ENCODE measurements at places on chromosomes 16 and 17. TPM values are rescaled to one million over a fixed set of nuclear protein-coding genes. Genes with fewer than 3 reads are reported as not detected.

DNA sequence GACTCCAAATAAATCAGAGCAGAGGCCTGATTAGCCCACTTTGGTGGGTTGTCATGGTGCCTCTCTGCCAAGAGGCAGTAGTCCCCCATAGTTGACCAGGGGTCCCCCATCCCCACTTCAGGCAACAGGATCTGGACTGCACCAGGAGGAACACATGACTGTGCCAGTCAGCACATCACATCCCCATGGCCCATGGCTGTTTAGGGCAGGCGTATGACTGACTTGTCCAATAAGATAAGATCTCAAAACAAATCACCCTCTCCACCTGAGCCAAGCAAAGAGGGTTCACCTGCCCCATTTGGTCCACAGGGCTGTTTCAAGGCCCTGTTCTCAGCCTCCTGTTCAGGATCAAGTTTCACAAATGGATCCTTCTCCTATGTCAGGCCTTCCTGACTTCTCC is 93.3 kb downstream of the C16orf78 start:
- DNase-seq: no peak

GRCh38 chr17:36066365-36066985 is 2.4 kb downstream of the CCL18 start:
- DNase-seq: no peak

GRCh38 chr16:73190256-73190655 is 142.3 kb upstream of the ZFHX3 start:
- DNase-seq: no peak

Gene USP6
- total RNA-seq: not detected

Gene PRAC2
- 0.56 TPM for total RNA-seq

GRCh38 chr17:37322826-37323561 is 52.8 kb upstream of the C17orf78 start:
- no peak for DNase-seq

DNA sequence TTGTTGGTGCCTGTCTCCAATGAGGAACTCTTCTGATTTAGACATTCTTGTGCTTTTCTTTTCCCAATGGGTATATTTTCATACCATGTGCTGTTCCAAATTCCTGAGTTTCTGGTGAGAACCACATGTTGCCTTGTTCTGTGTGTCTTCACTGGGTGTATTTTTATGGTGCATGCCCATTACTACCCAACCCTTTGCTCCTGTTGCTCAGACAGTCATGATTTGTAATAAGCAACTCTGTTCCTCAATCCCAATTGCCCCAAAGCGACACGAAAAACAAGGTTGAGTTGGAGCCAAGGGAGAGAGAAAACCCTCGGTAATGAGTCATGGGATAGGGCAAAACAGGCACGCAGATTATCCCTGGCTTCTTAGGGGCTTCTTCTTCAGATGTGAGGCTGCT is 101.8 kb downstream of the ABCA8 start:
- no peak for DNase-seq

GRCh38 chr16:60788631-60789030 is 1247.6 kb downstream of the CDH8 start:
- no peak for DNase-seq
